ENCODE measurements at places on chromosomes 2 and 18. TPM values are rescaled to one million over a fixed set of nuclear protein-coding genes. Genes with fewer than 3 reads are reported as not detected.

GRCh38 chr2:204027091-204027490, 90.5 kb downstream of the ICOS start:
- no peak for DNase-seq

DNA sequence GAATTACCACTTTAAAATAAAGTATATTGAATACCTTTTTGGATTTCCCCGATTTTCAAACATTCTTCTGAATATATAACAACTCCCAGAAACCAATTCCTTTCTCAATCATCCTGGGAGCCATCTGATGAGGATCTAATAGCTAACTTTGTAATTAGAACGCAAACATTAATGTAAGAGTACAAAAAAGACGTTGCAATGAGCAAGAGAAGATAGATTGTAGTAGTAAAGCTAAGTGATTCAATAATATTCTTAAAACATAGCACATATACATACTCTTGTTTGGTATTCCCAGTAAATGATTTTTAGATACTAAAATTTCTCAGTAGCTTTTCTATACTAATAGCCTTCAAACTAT, 1.1 kb downstream of the ABCA12 start:
- DNase-seq, result no peak

DNA sequence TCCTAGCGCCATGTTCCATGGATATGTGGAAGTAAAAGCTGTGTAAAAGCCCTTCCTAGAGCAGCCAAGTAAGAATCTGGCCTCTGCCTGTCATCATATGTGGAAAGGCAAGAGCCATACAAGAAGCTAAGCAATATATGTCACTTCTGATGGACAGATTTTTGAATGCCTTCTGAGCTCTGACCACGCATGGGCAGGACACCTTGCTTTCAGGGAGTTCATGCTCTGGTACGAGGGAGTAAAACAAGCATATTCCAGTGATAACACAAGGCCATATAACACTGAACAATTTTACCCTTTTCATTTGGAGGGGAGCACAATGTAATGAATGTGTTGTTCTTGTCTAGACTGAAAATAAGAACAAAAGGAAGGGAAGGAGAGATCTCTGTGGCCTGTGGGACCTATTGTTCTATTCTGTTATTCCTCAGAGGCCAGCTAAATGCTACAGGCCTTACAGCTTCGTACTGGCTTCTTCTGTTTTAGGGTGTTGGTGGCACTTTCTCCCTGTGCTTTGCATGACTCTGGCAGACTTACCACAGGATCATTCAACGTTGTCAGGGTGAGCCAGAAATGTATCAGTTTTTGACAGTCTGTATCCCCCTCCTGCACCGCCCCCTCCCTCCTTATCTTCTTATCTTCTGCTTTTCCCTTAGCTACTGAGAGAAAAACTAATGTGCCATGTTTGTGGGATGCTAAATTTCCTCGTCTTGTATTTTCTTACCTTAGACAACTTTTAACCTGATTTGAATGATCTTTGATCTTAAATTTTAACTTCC, 99.5 kb downstream of the MAP4K4 start:
- no peak for DNase-seq

DNA sequence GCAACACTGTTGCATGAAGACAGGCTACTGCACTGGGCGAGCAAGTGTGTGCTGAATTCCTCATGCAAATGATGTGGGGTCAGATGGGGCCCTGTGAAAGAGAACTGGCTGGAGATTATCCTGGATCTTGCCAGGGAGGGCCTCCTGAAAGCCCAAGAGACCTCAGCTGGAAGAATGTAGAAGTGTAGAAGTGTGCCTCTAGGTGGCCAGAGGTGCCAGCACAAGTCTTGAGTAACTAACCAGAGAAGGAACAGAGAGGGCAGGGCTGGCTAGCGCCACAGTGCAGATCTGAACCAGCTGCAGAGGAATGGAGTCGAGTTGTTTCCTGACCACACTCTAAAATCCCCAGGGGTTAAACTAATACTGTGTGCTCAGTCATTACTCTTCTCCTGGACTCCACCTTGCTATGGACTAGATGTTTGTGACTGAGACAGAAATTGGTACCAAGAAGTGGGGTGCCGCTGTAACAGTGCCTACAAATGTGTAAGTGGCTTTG, 399.3 kb downstream of the LRATD1 start:
- no peak for DNase-seq

- peak; percentile 45 for DNase-seq
Observed at GRCh38 chr2:45168711-45169338, 159.6 kb upstream of the SIX2 start.

- no peak for DNase-seq
Observed at GRCh38 chr2:189836644-189837043, 52.4 kb downstream of the PMS1 start.

DNA sequence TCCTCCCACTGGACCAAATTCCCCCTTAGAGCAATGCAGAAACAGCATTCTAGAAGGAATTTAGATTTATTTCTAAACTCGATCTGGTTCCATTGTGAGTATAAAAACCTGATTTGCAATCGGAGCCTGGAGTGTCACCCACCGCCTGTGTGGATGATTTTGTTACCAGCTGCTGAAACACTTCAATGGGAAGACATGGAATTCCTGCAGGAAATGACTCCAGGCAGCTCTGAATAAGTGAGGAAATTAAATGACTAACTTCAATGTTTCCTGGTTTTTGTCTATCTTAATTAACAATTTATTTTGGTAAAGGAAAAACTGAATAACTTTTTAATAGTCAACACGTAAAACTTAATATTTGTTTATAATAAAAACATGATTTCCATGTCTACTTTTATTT, 19.3 kb downstream of the CTAGE1 start:
- no peak for DNase-seq

DNA sequence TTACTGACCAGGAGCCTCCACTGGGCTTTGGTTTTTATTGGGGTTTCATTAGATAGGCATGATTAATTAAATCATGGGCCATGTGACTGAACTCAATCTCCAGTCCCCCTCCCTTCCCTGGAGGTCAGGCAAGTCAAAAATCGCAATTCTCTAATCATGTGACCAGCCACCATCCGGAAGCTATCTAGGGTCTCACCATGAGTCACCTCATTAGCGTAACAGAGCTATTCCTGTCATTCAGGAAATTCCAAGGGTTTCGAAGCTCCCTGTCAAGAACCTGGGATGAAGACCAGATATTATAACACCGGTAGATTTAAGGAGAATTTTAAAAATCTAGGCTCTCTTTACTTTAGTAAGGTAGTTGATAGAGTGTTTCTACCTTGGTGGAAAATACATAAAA, 180.3 kb upstream of the TCF4 start:
- DNase-seq, result no peak

DNA sequence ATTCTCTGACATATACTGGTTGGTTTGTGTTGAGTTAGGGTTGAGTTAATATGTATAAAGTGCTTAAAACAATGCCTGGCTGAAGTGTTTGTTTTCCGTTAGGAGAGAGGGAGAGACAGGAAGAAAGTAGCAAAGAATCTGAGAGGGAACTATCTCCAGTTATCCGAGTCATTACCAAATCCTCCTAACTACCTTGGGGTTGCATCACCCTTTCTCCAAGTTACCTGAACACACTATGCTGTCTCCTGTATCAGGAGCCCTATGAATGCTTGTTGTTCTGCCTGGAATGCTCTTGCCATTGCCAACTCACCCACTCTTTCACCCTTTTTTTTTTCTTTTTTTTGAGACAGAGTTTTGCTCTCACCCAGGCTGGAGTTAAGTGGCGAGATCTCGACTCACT, 47.9 kb upstream of the ITGAV start:
- no peak for DNase-seq

DNA sequence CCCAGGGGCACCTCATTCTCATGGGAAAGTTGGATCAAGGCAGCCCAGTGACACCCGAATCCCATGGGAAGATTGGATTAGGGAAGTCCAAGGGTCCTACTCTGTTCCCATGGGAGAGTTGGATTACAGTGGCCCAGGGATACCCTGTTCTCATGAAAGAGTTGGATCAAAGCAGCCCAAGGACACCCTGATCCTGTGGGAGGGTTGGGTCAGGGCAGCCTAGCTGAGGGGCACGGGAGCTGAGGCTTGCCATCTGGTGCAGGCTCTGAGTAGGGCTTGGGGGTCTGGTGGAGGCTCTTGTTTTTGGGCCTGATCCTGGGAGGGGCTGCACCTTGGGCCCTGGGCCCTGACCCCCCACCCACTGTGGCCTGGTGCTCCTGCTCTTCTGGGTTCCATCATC, 87.1 kb downstream of the ACKR3 start:
- DNase-seq, result no peak

GRCh38 chr2:79971807-79972206, 332.7 kb downstream of the LRRTM1 start:
- no peak for DNase-seq

DNA sequence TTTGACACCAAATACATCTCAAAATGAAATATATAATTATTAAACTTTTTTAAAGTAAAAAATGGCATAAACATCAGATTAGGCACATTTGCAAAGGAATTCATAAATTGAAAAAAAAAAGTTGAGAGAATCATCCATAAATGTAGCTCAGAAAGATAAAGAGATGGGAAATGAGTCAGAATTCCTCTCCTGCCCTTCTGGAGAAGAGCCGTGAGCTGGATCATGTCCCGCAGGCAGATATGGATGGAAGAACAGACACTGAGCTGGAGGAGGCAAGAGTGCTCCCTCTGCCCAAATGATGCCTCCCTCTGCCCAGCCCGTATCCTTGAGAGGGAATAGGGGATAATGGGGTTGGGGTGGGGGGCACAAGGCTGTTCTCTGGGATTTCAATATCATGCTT, 190.9 kb downstream of the TFCP2L1 start:
- DNase-seq, result no peak

DNA sequence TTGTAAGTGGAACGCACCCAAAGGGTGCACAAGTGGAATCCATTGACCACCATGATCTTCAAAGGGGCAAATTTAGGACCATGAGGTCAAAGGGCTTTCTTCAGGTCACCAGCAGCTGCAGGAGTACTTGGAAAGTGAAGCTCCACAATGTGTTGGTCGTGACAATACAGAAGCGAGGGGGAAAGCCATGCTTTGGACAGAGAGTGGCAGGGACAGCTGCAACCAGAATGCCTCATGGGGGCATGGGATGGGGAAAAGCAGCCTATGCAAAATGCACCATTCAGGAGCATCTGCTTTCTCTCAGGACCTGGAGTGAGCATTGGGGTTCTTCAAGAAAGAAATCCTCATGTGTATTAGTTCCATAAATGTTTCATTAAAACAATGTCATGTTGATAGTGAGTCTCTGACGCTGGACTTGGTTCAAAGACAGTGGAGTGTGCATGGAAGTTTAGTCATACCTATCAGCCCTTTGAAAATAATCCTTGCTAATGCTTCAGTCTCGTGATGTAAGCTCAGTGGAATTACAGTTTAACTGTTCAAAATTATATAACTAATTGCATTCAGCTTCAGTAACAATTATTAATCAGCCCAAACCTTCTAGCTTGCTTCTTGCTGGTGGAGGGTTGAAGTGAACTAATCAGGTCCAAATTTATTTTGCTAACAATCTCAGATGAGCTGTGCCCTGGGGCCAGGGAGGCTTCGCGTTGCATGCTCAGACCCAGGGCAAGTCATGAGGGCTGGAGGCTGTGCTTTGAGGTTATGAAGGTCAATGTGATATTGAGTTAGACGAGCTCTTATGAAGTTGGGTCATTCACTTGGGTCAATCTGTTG, 41.6 kb downstream of the ACKR3 start:
- no peak for DNase-seq

Gene NOSTRIN
- 16.7 TPM for polyA plus RNA-seq

Gene IL36RN
- not detected for polyA plus RNA-seq

Gene CRACDL
- polyA plus RNA-seq, result not detected

Gene FKBP1B
- polyA plus RNA-seq, result not detected

Gene ARHGAP25
- polyA plus RNA-seq, result 4.6 TPM
